Suppressor macrophage treated with lipopolysaccharide for 1 hour (primary cell): ENCODE measurements at places on chromosomes 16 and 17.

DNA sequence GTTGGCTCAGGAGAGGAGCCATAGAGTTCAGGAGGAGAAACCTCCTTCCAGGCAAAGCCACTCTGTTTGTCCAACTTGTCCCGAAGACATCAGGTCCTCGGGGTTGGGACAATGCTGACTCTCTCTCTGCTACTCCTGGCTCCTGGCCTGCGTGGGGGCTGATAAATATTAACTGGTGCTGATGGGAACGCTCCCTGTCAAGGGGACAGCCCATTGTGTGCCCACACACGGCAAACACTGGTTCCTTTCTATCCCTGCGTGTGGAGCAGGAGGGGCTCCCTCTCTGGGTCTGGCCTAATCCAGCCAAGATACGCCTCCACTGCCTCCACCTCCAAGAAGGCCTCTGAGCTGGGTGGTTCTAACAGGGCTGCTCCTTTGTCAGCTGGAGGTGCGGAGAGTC is 4.4 kb downstream of the KIF19 start:
- no peak for DNase-seq

- DNase-seq: no peak
These were observed 153.4 kb upstream of the GSE1 start for GRCh38 chr16:85459529-85460251.

DNA sequence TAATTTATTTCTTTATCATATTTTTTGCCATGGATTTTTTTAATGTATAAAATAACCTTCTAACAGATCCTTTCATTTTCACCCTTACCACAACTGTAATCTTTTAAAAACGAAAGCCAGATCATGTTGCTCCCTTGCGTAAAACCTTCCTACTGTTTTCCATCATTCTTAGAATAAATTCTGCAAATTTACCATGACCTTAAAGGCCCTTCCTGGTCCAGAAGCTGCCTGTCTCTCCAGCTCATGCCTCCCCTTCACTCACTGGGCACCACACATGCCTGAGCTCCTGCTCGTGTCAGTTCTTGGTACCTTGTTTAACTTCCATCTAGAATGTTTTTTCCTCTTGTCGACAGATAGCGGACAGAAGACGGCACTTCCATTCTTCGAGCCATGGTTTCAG is 245.0 kb upstream of the CDH5 start:
- no peak for DNase-seq

- DNase-seq: no peak
These were observed 2.9 kb upstream of the NAGS start for GRCh38 chr17:44001461-44001920.

- no peak for DNase-seq
These were observed 346.6 kb downstream of the SNX29 start for GRCh38 chr16:12323007-12323758.

- no peak for DNase-seq
These were observed 5.1 kb downstream of the CFAP119 start for GRCh38 chr16:30756781-30757100.

DNA sequence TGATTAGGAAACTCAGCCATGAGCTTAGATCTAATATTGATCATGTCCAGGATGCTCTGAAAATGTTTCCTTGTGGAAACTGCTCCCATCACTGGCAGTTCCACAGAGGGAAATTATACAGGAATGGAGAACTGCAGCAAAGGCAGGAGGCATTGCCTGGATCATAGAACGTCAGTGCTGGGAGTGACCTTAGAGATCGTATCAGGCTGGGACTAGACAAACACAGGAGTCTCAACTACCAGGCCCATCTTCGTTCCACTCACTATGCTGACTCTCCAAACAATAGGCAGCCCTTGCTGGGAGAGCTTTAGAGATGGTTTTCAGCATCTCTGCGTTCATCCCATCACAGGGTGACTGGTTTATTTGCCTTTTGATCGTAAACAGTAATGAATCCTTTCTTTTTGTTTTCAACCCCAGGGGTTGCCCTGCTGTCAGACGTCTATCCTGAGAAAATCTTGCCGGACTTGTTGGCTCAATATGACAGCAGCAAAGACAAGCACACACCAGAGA is 130.3 kb downstream of the TANGO6 start:
- no peak for DNase-seq

GRCh38 chr16:28503470-28504259 is 3.0 kb downstream of the IL27 start:
- DNase-seq: no peak

GRCh38 chr17:38585056-38585917 is 20.5 kb downstream of the SRCIN1 start:
- DNase-seq: no peak

GRCh38 chr17:45234641-45235415 is 13.1 kb downstream of the FMNL1 start:
- DNase-seq: no peak

DNA sequence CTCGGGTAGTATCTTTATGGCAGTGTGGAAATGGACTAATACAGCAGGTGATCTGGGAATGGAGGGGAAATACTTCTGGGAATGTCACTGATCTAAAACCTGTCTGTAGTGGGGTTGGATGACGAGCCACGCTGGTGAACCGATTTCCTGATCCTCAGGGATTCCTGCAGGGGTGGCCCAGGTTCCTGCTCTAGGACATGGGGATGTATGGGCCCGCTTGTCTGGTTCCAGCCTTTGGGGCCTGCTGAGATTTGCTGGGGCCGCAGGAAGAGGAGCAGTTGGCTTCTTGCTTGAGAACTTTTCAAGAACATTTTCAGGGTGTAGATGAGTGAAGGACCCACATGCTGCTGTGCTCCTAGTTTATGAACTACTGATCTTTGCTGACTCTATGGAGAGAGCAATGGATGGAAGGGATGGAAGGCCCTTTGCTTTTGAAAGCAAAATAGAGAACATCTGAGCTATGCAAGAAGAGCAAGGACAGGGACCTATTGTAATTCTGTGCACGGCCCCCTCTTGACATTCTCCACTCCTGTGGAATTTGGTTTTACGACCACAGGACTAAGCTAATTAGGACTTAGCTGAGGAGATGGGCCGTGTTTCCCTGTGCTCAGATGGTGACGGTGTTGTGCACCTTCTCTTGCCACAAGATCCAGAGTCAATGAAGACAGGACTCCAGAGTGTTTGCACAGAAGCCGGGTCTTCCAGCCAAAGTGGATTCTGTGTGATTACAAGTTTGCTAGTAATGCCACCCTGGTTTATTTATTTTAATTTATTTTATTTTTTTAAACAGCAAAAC is 90.5 kb downstream of the SEC14L1 start:
- DNase-seq: no peak
